ENCODE measurements at places on chromosomes 12 and 14.

DNA sequence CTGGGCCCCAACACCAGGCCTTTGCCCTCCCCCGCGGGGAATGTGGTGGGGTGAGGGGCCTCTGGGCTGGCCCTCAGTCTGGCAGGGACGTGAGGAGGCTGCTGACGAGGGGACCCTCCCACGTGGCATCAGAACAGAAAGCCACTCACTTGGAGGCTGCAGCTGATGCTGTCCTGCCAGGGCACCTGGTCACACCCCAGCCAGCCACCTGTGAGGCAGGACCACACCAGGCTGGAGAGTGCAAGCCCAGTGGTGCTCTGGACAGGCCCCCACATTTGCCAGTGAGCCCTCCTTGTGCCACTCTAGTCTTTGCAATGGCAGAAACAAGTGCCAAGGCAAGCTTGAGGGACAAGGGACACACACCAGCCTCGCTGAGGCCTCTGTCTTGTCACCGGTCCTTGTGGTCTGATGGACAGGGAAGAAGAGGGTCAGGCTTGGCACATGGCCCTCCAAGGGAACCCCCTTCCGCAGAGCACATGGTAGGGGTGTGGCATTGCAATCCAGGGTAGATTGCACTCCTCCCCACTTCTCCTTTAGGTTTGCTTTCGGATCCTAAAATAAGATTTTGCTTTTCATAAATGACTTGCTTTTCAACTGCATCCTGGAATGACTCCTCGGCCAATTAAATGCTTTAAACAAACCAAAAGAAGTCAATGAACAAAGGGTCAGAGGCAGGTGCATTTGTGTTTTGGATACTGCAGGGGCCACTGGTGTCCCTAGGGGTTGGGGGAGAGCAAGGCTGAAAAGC is 53.7 kb downstream of the CCDC88C start:
- no peak for DNase-seq

- no peak for DNase-seq
Measured at GRCh38 chr12:129605666-129606065, 298.2 kb downstream of the TMEM132D start.

DNA sequence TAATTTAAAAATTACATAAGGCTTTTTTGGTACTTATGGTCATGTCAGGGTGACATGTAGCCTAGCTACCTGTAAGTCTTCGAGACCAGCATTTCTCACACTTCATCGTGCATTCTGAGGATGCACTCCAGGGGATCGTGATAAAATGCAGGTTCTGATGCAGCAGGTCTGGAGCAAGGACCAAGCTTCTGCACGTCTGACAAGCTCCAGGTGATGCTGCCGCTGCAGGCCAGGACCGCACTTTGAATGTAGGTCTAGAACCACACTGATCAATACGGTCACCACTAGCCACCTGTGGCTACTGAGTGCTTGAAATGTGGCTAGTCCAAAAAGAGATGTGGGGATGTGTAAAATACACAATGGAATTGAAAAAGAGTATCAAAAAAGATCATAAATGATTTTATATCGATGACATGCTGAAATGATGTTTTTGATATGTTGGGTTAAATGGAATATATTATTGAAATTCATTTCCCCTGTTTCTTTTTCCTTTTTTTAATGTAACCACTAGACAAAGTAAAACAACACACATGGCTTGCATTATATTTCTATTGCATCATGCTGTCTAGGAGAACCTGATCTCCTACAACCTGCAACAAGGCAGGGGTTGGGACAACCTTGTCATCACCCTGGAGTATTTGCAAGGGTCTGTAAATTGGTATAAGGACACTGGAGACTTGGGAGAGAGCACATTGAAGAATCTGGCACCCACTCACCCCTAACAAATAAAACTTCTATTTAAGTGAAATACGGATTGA is 142.4 kb downstream of the DPF3 start:
- DNase-seq: peak; percentile 27

DNA sequence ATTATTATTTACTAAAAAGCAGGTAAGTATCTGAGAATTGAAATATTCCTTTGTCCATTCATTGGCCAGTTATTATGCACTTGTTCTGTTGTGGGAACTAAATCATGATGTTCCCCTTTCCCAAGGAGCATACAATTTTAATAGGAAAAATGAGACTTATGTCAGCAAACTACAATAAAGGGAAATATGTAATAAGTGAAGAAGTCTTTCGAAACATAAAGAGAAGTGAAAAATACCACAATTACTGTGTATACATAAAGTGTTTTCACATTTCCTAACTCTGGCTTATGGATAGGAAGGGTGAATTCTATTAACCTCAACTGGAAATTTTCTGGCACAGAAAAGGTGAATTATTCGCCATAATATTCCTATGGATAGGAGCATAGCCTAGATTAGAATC is 78.4 kb upstream of the DNM1L start:
- no peak for DNase-seq

- no peak for DNase-seq
Measured at GRCh38 chr14:79639613-79640012, 571.7 kb downstream of the DIO2 start.

- peak; percentile 99 for DNase-seq
Measured at GRCh38 chr12:52191841-52192791, at the start of gene KRT80. Gene KRT80, minus strand, starts transcription at chr12:52192014. Its CDS starts 112 bp downstream, at chr12:52191902.

- peak; percentile 40 for DNase-seq
Measured at GRCh38 chr12:118053071-118053985, 7.7 kb downstream of the WSB2 start.

- peak; percentile 81 for DNase-seq
Measured at GRCh38 chr12:75892731-75893408, 138.7 kb downstream of the PHLDA1 start.

DNA sequence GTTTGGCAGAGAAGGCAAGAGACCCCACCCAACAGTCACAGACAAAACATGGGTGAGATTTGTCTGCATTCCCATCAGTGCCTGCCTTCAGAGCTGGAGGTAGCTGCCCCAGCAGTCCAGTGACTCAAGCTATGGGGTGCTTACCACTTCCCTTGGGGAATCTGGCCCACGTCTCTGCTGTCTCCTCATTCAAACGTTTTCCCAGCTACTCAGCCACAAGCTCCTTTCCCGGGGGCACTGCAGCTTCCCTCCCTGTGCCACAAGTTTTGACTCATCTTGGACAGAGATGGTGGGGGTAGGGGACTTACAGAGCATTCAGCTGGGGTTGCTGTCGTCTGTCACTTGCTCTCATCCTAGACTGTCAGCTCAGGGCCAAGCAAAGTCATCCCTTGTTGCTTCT is 66.6 kb downstream of the FBXL14 start:
- peak; percentile 90 for DNase-seq

Data from AG10803 (cell line).